Transverse colon (tissue), 4 donors: ENCODE measurements at places on chromosomes 6 and 20. TPM values are rescaled to one million over a fixed set of nuclear protein-coding genes. Genes with fewer than 3 reads are reported as not detected.

The SIRPG gene
- not detected for total RNA-seq

The SPATA2 gene
- total RNA-seq: 4.0 TPM

The OLIG3 gene
- not detected for total RNA-seq

The TSPO2 gene
- not detected for total RNA-seq

The MAK gene
- not detected for total RNA-seq

The ADGRF5 gene
- 2.2 TPM for total RNA-seq

The RIPPLY2 gene
- not detected for total RNA-seq

The OPN5 gene
- not detected for total RNA-seq

The BEND6 gene
- 0.79 TPM for total RNA-seq

The KIFC1 gene
- total RNA-seq: 51.5 TPM

The TGM2 gene
- total RNA-seq: 14.2 TPM

The TGM3 gene
- total RNA-seq: not detected

The SLC24A3 gene
- total RNA-seq: 4.4 TPM

The BPIFB4 gene
- total RNA-seq: not detected

The CLDN20 gene
- total RNA-seq: not detected

The SLC22A7 gene
- total RNA-seq: not detected

The FAM83C gene
- total RNA-seq: not detected

The CDYL gene
- 23.6 TPM for total RNA-seq

The GSTA2 gene
- total RNA-seq: not detected

The TP53TG5 gene
- not detected for total RNA-seq
